NCI-H1092 treated with DMSO at 0.1 percent for 48 hours (cell line): ENCODE measurements at places on chromosomes 2 and 18.

DNA sequence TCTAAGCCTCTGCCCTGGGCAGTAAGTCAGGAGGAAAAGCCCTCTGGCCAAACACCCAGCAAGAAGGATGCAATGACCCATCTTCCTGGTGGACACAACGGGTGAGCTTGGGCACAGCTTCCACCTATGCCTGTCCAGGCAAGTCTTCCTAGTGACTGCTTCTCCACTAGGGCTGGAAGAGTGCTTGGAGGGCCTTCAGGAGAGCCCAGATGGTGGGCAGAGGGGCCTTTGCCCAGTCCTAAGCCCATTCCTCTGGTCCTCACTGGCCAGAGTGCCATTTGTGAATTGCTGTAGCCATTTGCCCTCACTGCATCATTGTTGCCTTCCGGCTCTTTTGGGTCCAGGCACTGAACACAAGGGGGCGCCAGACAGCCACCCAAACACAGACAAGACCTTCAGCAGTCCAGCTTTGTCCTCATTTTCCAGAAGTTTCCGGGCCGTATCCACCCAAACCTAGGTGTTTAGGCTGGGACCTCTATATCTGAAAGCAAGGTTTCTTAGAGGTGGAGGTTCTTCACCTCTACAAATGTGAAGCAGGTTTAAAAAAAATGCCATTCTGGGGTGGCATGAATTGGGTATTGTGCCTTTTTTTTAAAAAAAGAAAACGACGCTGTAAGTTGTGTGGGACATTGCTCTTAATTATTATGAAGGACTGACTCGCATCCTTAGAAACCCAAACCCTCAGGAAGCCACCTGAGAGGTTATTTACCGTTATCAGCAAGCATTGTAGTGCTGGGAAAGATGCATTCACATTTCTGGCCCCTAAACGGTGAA lies 29.5 kb downstream of the PAX8 start:
- peak; percentile 54 for DNase-seq

DNA sequence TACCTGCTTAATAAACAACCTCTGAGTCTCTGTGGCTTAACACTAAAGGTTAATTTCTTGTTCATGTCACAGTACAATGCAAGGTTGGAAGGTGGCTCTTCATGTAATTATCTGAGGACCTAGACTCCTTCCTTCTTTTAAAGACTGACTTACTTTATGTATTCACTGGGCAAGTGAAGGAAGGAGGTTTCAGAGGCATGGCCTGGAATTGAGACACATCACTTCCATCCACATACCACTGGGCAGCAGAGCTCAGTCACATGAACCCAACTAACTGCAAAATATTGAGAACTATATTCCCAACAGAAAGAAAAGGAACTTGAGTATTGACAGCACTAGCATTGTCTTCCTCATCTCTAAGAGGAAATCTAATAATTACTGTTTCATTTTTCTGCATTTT lies 57.5 kb upstream of the FN1 start:
- no peak for DNase-seq

GRCh38 chr2:205837663-205838062 lies 155.4 kb downstream of the NRP2 start:
- no peak for DNase-seq

GRCh38 chr2:127681288-127681804 lies 6.0 kb upstream of the LIMS2 start:
- no peak for DNase-seq

GRCh38 chr2:61948661-61949457 lies 43.4 kb downstream of the COMMD1 start:
- no peak for DNase-seq

DNA sequence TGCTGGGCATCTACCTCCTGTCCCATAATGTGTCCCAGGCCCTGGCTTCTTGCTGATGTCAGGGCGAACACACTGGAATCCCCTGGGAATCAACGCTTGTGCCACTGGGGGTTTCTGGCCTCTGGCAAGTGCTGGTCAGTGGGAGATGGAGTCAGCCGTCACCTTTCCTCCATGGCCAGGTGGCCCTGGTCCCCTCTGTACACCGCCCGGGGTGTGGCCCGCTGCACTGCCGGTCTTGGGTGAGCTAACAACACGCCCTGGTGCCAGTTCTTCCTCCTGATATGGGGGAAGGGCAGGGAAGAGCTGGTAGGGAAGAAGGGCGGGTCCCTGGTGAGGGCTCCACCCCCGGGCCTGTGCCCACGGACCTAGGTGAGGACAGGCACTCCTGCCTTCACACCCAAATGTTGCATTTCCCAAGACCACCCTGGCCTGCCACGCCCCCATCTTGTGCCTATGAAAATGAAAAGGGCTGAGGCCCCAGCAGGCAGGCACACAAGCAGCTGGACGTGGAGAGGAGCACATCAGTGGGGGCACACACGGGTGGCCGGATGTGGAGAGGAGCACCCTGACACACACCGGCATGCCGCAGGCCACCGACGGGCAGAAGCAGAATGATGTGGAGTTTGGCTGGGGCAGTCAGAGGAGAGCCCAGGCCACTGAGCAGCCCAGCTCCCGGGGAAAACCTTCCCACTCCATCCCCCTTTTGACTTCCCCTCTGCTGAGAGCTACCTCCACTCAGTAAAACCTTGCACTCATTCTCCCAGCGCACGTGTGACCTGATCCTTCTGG lies 140.5 kb downstream of the ASB1 start:
- no peak for DNase-seq

DNA sequence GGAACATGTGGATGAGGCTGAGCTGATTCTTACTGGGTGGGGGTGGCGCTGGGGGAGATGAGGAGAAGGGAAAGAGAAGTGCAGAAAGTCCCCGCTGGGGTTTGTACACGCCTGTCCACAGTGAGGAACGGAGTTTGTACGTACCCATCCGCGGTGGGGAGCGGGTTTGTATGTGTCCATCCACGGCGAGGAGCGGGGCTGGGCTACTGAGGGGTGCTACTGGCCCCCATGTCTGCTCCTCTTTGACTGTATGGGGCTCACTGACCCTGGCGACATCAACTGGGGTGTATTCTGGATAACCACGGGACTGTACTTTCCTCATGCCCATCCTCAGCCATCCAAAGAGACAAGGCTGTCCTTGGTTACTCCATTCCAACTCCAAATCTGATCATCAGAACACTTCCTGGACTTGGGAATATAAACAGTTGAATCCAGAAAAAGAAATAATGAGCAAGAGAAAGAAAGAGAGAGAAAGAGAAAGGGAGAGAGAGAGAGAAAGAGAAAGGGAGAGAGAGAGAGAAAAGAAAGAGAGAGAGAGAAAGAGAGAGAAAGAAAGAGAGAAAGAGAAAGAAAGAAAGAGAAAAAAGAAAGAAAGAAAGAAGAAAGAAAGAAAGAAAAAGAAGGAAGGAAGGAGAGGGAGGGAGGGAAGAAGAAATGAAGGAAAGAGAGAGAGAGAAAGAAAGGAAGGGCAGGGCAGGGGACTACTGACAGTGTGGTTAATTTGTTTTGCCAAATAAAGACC lies 21.0 kb downstream of the MAL start:
- DNase-seq: no peak

- DNase-seq: no peak
Measured at GRCh38 chr18:60984510-60984909, 348.7 kb upstream of the CDH20 start.

- DNase-seq: no peak
Measured at GRCh38 chr18:22391407-22392345, 26.0 kb downstream of the CTAGE1 start.

GRCh38 chr2:212618636-212619035 lies 80.0 kb upstream of the ERBB4 start:
- DNase-seq: no peak

GRCh38 chr2:47782671-47783485 lies at the start of gene MSH6:
Gene MSH6 (plus strand): TSS chr2:47783145. CDS start chr2:47783234, 89 bp downstream.
- DNase-seq: peak; percentile 80

DNA sequence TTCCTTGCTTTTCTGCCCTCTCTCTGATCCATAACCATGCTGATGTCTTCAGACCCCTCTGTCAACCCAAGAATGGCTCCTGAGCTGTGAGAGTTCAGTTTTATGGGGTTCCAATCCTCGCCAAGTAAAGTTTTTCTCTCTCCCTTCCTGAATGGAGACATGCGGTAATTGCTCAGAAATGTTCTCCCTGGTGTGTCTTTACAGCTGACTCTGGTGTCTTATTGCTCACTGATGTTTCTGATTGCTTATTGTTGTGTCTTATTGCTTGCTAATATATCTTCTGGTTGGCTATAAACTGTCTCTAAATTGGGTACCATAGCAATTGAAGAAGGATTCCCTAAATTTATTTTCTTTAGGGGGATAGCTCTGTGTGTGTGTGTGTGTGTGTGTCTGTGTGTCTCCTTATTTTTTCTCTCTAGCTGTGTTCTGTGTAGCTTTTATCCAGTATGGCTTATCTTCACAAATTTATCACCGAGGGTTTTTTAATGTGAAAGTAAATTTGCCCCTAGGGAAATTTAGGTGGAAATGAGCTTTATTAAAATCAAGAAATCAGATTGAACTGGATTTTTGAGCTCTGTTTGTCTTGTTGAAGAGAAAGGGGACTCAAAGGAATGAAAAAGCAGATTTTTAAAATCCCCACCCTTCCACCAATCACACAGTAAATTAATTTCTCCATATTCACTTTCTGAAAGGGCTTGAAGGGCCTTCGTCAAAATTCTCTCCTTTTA lies 19.5 kb downstream of the MGAT5 start:
- DNase-seq: no peak

DNA sequence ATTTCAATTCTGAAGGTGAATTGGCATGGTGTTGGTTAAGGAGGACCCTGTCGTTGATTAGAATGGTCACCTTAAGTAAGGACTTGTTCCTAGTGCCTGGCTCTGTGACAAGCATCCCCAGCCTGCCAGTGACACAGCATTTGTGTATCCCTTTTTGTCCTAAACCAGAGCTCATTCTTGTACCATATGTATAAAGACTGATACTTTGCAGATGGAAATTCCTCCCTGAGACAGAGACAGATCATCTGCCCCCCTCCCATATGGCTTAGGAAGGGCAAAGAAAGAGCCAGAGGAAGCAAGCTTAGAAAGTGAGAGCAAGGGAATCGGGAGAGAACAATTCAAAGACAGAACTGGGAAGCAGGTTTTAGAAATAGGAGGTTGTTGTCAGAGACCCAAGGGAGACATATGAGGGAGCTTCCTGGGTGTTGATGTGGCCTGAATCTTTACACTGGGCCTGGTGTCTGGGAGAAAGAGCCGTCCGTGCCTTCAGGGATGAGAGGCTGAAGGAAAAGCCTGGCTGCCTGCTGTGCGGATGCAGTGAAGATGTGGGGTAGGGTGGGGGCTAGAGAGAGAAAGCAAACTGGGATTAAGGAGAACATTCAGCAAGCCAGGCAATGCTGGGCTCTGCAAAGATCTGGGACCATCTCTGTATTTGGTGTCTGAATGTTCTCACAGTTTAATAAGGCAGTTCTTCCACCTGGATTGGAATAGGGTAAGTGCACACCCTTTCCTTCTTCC lies 13.2 kb upstream of the CHRNA1 start:
- no peak for DNase-seq

DNA sequence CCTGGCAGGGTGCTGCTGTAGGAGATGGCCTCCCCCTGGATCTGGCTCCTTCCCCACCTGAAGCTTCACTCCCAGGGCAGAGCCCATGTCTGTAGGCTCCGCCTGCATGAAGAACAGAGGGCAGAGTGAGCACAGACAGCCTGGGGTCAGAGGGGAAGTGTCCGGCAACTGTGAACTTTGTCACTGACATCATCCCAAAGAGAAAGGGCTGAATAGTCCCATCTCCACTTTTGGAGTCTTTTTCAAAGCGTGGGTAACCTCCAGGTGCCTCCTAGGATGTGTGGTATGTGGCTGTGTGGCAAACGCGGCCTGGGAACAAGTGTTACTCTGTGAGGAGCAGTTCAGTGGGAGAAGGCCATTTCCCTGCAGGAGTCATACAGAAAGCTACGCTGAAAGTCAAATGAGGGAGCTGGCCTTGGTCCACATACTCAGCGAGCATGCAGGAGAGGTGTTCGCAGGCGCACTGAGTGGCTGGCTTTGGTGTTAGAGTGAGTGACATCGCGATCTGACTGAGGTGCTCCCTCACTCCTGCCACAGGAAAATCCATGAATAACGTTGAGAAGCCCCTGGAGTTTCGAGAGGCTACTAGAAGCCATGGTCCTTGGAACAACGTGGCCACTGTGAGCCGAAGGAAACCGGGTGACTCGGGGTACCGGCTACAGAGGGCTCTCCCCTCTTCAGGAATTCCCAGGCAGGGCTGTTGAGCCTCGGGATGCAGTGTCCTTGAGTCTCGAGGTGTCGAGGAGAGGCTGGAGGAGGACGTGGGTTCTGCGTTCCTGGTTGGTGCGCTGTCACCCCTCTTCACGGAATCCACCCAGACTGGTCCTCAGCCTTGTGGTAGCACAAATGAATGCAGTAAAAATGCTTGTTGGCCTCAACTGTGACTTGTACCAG lies 54.7 kb downstream of the CABLES1 start:
- no peak for DNase-seq

DNA sequence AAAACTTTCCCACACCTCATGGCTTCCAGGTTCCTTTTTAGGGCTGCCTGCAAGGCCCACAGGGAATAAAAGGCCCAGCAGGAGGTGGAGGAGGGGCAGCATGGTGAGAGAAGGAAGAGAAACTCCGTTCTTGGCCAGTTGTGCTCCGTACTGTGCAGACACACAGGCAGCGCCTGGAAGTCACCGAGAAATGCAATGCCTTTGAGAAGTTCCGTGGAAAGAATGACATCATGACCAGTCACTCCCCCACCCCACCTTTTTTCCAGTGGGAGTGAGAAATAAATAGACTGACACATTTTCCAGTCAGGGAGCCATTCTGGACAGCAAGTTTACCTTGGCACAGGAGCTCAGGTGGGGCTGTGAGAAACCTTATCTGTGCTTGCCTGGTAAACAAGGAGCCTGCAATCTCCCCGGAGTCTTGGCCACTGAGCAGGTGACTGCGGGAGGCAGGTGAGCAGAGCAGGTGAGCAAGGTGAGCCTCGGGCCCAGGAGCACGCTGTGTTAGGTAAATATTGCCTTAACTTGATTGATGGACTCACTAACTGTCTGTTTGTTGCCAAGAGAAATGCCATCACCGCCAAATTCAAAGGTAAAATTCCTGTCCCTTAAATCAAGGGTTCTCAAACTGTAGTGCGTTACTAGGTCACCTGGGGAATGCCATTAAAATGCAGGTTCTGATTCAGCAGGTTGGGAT lies 13.5 kb upstream of the LBH start:
- peak; percentile 15 for DNase-seq

DNA sequence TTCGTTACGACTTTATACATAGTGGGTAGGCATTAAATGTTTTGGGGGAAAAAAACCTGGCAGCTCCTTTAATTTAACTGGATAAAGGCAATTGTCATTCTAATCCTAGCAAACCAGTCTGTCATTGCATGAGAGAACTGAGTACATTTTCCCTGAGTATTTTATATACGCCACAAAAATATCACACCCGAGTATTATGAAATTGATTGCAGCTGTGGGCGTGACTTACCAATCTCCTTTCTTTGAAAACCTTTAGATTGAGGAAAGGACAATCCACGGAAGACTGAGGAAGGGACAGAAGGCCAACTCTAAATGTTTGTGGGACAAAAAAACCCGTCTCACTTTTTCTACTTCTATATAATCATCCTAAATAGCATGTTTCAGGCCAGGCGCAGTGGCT lies 9.0 kb downstream of the TM4SF20 start:
- DNase-seq: no peak

- no peak for DNase-seq
Measured at GRCh38 chr2:177101930-177102329, 110.7 kb upstream of the HNRNPA3 start.
